ENCODE measurements at places on chromosomes 5 and 9.

- DNase-seq = no peak
These were observed 67.9 kb upstream of the UNC5A start for GRCh38 chr5:176742246-176743105.

DNA sequence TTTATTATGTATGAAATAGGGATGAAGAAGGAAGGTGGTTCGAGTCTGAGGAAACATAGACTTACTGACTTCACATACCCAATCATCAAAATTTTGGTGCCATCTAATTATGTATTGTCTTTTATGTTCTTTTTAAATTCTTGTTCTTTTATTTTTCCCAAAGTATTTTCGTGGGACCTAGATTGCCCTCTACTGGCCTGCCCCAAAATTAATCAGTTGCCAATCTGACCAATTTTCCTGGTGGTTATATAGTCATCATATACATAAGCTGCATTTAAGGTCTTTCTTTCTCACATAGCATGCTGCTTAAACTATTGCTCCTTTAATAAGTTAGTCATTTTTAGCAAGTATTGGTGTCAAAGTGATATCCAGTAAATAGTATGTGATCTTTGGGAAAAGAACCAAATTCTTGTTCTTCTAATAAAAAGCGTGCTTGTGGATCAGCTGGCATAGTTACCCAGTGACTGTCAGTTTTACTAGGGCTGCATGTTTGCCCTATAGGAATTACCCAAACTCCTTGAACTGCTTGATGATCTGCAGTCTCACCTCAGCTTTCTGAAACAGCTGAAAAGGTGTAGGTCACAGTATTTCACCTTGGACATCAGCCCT, 223.5 kb downstream of the SH3GL2 start:
- peak; percentile 16 for DNase-seq

GRCh38 chr5:102223542-102224477, 72.3 kb downstream of the SLCO4C1 start:
- DNase-seq = peak; percentile 36

DNA sequence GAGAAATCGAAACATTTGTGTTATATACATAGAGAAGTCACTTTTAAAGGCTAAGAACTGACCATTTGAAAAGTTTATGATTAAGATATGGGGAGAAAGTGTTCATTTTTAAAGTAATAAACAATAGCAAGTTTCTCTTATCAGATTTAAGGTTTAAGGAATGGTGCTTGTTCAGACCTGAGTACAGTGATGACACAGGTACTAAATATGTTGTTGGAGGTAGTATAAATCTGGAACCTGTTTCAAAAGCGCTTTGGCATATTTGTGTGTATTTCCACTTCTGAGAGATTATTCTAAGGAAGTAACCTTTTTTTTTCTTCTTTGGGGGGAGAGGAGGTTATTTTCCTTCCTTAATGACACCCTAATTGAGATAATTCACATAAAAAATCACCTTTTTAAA, 18.4 kb downstream of the CDC42SE2 start:
- DNase-seq = no peak

GRCh38 chr5:121962958-121963357, 1.2 kb downstream of the SRFBP1 start:
- DNase-seq = no peak

DNA sequence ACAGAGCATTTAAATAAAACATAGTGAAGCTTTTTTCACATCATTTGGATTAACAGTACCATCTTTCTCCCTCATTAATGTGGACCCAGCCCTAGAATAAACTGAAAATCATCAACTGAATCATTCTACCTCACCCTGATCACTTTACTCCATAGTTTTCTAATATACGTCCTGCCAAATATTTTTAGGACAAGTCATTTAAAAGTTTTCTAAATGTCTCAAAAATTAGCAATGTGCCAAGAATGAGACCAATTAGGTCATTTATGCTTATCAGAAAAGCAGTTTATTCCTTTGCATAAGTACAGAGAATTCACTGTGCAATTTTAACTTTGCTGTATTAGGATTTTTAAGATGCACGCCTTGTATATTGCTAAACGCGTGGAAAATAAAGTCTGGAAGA, 284.4 kb downstream of the PIK3R1 start:
- DNase-seq = no peak

GRCh38 chr5:63963926-63964325, 1.7 kb upstream of the HTR1A start:
- DNase-seq = no peak

- no peak for DNase-seq
These were observed 35.3 kb downstream of the C5orf15 start for GRCh38 chr5:133933169-133933509.

DNA sequence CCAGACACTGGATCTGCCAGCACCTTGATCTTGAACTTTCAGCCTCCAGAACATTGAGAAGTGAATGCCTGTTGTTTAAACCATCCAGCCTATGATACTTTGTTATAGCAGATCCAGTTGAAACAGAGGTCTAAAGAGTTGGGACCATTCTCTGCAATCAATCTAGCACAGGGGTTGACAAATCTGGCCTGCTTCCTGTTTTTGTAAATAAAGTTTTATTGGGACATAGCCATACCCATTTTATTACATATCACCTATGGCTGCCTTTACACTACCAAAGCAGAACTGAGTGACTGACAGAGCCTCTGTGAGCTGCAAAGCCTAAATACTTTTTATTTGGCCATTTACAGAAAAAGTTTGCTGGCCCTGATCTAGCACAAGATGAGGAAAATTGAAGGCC, 62.0 kb downstream of the BARX1 start:
- no peak for DNase-seq

DNA sequence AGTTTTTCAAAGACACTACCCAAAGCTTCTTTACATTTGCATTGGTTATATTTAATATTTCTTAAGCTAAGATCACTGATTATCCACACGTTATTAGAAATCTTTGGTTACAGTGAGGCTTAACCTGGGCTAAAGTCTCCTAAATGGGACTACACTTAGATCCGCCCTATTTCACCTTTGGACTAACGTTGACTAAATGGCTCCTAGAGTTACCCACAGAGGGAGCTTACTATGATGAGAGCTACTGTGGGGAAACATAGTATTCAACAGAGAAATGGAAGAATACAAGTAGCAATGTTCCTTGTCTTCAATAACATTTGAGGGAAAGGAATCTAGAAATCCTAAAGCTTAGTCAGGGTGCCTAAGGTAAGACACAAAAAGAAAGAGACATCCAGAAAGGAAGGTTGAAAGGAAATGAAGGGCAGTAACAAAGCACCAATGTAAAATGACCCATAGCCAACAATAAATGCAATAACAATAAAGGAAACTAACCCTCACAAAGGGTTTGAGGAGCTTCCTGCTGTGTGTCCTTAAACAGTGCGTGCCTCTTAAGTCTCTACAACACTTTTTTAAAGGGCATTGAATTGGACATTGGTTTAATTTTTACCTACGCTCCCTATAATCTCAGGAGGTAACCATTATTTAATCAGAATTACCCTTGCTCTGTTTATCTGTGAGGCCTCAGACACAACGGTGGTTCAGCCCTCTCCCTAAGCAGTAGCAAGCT, 217.1 kb downstream of the PJA2 start:
- DNase-seq = no peak

DNA sequence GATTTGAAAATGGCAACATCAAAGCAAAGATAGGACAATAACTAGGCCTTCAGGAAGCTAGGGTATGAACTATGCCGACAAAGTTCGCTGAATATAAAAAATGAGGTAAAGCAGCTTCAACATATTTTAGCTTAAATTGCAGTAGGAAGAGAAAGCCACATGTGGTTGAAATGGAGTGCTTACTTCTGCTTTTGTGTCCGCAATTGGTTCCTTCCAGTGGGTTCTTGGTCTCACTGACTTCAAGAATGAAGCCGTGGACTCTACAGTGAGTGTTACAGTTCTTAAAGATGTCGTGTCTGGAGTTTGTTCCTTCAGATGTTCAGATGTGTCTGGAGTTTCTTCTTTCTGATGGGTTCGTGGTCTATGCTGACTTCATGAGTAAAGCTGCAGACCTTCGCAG, 95.2 kb downstream of the APTX start:
- no peak for DNase-seq

GRCh38 chr5:41399839-41400238, 110.6 kb downstream of the PLCXD3 start:
- no peak for DNase-seq

- DNase-seq = no peak
These were observed 11.0 kb downstream of the SPATA9 start for GRCh38 chr5:95671826-95672225.

GRCh38 chr9:112861638-112862555, 28.8 kb downstream of the SLC46A2 start:
- no peak for DNase-seq

- DNase-seq = peak; percentile 26
These were observed 208.6 kb downstream of the EPB41L4A start for GRCh38 chr5:112210430-112211005.

- DNase-seq = peak; percentile 51
These were observed 375.2 kb downstream of the ARRDC3 start for GRCh38 chr5:91007780-91008402.

- no peak for DNase-seq
These were observed 196.9 kb downstream of the TUSC1 start for GRCh38 chr9:25481372-25481771.

- no peak for DNase-seq
These were observed 5.5 kb upstream of the MATR3 start for GRCh38 chr5:139287890-139288635.

GRCh38 chr9:109311286-109311685, 9.6 kb downstream of the EPB41L4B start:
- no peak for DNase-seq

DNA sequence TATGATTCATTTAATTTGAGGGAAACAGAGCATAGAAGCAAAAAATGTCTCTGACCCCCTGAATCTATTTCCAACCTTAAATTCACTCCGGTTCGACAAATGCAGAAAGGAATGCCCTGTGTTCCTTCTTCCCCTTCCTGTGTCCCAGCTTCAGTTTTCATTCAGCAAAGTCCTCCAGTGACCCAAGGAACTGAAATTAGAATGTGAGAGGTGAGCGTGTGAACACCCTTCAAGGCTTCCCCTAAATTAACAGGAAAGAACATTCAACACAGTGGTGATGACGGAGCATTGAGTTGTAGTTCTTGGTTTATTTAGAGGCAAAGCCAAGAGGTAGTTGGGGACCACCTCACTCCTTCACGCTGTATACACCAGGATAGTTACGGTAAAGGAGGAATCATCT, 97.6 kb upstream of the CTSL start:
- no peak for DNase-seq
